ENCODE measurements at places on chromosomes 7 and 10. TPM values are rescaled to one million over a fixed set of nuclear protein-coding genes. Genes with fewer than 3 reads are reported as not detected.
A peak's percentile ranks its signal among the peaks of the same experiment; 100 is the strongest.

- H3K27me3 ChIP-seq = no peaks in the 10 kb centered on the region
- no peaks in the 10 kb centered on the region for H3K36me3 ChIP-seq
- no peak overlapping the region for H3K27ac ChIP-seq
- no peak for DNase-seq
- H3K4me3 ChIP-seq = no peak overlapping the region
Measured at GRCh38 chr7:117809958-117810357, 63.3 kb downstream of the CTTNBP2 start.

GRCh38 chr7:155774947-155775346, 37.3 kb downstream of the SHH start:
- peaks cover 1% of the 10 kb centered on the region for H3K4me1 ChIP-seq
- no peak for DNase-seq
- no peak overlapping the region for H3K4me3 ChIP-seq
- no peaks in the 10 kb centered on the region for H3K27me3 ChIP-seq
- peaks cover 27% of the 10 kb centered on the region for H3K36me3 ChIP-seq

GRCh38 chr7:13724977-13725566, 264.4 kb downstream of the ETV1 start:
- no peak for DNase-seq
- no peak overlapping the region for H3K27ac ChIP-seq
- H3K27me3 ChIP-seq = no peaks in the 10 kb centered on the region
- no peak overlapping the region for H3K4me3 ChIP-seq

DNA sequence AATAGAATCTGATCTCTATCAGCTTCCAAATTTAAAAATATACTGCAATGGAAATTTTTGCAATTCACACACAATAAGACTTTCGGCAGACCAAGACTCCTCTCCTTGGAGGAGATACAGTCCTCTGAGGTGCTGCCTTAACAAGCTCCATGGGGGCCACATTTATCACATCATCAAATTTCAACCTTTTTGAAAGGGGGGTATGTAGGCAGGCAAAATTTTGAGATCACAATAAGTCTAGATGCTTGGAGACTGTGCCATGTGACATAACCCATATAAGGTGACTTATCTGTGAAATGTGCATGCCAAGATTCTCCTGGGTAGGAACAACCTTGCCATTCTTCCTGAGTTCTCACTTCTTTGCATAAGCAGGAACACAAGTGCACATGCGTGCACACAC, at the start of gene OR2A12:
TSS of gene OR2A12 (plus strand) at position 301 of the 400 bp plus-strand sequence. CDS start 8,830 bp downstream, outside the sequence.
- no peaks in the 10 kb centered on the region for H3K36me3 ChIP-seq
- no peak within 1 kb of the TSS for H3K4me3 ChIP-seq
- no peaks in the 10 kb centered on the region for H3K4me1 ChIP-seq
- DNase-seq = no peak

DNA sequence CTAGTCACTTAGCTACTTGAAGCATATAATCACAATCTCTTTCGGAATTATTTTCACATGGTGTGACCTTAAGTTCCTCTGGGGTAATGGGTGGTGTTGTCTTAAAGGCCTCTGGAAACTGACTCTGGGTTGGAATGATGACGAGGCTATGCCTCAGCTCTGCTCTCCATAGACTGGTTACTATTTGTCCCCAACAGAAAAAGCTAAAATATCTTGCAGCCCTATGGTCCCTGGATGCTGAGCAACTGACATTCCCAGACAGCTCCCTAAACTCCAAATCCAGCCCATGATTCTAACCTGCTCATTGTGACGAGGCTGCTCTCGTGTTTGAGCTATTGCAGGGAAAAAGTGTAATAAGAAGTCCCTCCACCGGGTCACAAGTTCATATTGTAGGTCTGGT, 51.6 kb downstream of the HBP1 start:
- no peak overlapping the region for H3K27ac ChIP-seq
- H3K27me3 ChIP-seq = no peaks in the 10 kb centered on the region

Gene ATP5MK
- polyA plus RNA-seq = 413 TPM

Gene CD36
- polyA plus RNA-seq = 2.4 TPM

Gene PNLIPRP3
- not detected for polyA plus RNA-seq

DNA sequence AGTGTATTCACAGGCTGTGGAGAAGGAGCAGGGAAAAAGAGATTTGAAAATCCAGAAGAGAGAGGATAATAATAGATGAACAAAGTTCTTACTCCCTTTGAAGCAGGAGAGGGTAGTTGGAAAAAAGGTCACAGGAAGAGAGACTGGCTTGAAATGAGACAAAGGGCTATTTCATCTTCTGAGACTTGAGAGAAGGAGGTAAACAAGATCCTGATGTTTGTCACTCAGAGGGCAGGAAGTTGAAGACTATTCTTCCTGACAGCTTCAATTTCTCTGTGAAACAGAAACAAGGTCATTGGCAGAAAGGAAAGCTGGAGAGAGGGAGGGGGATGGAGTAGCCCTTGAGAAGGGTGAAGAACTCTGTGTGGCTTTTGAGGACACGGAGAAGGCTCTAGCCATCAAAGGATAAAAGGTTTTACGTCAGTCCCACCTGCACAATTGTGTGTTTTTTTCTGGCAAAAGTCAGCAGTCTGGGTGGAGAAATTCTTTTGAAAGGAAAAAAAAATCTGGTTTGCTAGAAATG, 216.1 kb upstream of the STEAP4 start:
- no peaks in the 10 kb centered on the region for H3K27me3 ChIP-seq
- no peak for DNase-seq
- no peak overlapping the region for H3K27ac ChIP-seq
- no peak overlapping the region for H3K4me3 ChIP-seq
- no peaks in the 10 kb centered on the region for H3K36me3 ChIP-seq

Gene TSPAN15
- polyA plus RNA-seq = not detected

Gene CYP2C19
- polyA plus RNA-seq = not detected

- no peaks in the 10 kb centered on the region for H3K36me3 ChIP-seq
- H3K27me3 ChIP-seq = no peaks in the 10 kb centered on the region
Measured at GRCh38 chr10:26805567-26806245, 55.1 kb downstream of the ABI1 start.

- H3K4me1 ChIP-seq = peaks cover 15% of the 10 kb centered on the region
- no peaks in the 10 kb centered on the region for H3K27me3 ChIP-seq
- no peak overlapping the region for H3K4me3 ChIP-seq
- peaks cover 4% of the 10 kb centered on the region for H3K36me3 ChIP-seq
- no peak overlapping the region for H3K27ac ChIP-seq
Measured at GRCh38 chr10:70432101-70432500, 9.4 kb downstream of the NODAL start.

GRCh38 chr7:111729483-111729882, 167.2 kb upstream of the IMMP2L start:
- no peaks in the 10 kb centered on the region for H3K27me3 ChIP-seq
- no peaks in the 10 kb centered on the region for H3K36me3 ChIP-seq
- no peak overlapping the region for H3K27ac ChIP-seq
- DNase-seq = no peak

- H3K36me3 ChIP-seq = no peaks in the 10 kb centered on the region
Measured at GRCh38 chr10:97782455-97783228, 10.8 kb upstream of the SFRP5 start.

Gene NUTM2D
- polyA plus RNA-seq = 0.11 TPM

Gene FEZF1
- polyA plus RNA-seq = not detected

Gene CCM2
- polyA plus RNA-seq = 136 TPM

DNA sequence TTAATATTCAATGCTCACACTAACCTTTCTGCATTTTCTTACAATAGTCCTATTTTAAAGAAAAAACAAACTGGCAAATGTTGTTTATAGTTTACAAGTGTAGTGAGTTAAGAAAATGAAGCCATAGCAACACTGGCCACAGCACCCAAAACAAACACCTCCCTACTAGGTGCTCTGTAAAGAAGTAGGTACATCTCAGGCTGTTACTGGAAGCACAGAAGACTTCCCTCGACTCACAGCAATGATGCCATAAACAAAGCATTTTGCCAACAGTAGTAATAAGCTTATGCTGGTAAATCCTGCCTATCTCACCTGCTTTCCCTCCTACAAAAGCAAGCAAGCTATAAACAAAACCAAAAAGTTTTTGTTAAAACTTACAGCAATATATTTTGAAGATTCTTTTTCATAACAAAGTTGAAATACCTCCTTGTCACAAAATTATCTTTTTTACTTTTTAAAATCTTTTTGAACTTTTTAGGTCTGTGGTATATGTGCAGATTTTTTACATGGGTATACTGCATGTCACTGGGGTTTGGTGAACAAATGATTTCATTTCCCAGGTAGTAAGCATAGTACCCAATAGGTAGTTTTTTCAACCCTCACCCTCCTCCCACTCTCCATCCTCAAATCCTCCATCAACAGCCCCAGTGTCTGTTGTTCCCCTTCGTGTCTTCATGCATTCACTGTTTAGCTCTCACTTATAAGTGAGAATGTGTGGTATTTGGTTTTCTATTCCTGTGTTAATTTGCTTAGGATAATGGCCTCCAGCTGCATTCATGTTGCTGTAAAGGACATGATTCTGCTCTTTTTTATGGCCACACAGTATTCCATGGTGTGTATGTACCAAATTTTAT, 28.4 kb downstream of the COA1 start:
- H3K4me3 ChIP-seq = no peak overlapping the region
- DNase-seq = no peak
- peaks cover 27% of the 10 kb centered on the region for H3K4me1 ChIP-seq
- peak overlapping the region; percentile 85 for H3K27ac ChIP-seq
- H3K27me3 ChIP-seq = no peaks in the 10 kb centered on the region
- H3K36me3 ChIP-seq = peaks cover 12% of the 10 kb centered on the region

DNA sequence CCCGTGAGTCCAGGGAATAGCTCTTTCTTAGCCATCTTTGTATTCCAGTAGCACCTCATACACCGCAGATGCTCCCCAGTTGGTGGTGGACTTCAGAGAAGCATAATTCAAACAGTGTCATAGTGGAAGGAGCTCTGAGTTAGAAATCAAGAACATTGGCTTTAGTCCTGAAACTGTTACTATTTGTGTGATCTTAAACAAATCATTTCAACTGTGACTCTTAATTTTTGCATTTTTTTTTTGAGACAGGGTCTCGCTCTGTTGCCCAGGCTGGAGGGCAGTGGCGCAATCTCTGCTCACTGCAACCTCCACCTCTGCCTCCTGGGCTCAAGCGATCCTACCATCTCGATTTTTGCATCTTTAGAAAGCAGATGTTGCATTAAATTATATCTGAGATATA, 1.8 kb downstream of the BPGM start:
- peaks cover 23% of the 10 kb centered on the region for H3K4me1 ChIP-seq
- H3K27me3 ChIP-seq = no peaks in the 10 kb centered on the region
- DNase-seq = no peak
- H3K4me3 ChIP-seq = no peak overlapping the region

Gene FUOM
- 39.5 TPM for polyA plus RNA-seq

Gene MEIG1
- polyA plus RNA-seq = not detected
